Effector memory CD4-positive, alpha-beta T cell (primary cell): ENCODE measurements at places on chromosomes 12 and 14.

GRCh38 chr14:99728981-99729451, 44.9 kb downstream of the CYP46A1 start:
- no peak for DNase-seq

DNA sequence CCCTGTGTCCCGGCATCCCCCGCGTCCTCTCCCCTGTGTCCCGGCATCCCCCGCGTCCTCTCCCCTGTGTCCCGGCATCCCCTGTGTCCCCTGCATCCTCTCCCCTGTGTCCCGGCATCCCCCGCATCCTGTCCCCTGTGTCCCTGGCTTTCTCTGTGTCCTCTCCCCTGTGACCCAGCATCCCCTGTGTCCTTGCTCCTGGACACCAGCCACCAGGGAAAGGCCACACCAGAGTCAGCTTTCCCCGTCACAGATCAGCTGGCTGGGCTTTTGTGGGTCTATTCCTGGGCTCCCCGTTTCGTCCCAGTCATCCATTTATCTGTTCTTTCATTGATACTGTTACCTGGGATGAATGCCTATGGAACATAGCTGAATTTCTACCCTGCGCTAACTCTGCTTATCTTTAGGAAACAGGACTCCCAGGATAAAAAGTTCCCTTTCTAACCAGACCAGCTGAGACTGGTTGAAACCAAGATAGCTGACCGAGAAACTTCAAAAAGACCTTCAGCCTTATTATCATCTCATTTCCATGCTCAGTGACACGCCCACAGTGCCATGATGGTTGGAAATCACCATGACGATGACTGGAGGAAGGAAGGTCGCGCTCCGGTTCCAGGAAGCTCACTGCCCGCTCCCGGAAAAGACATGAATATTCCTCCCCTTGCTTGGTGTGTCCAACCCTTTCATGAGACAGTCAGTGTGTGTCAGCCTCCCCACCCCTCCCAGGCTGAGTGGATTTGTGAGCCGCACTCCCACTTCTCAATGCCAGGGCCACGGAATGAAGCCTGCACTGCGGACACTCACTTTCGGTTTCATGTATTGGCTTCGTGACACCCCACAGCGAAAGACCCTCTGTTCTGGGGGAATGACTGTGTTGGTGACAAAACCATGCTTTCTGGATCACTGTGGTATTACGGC, 276.4 kb upstream of the SFSWAP start:
- no peak for DNase-seq

- DNase-seq: no peak
Observed at GRCh38 chr14:81550001-81550637, 16.5 kb upstream of the SEL1L start.

- no peak for DNase-seq
Observed at GRCh38 chr12:124406043-124406442, 111.2 kb downstream of the RFLNA start.

GRCh38 chr14:55131370-55132137, 2.5 kb downstream of the LGALS3 start:
- no peak for DNase-seq

- no peak for DNase-seq
Observed at GRCh38 chr12:53592426-53592825, 33.8 kb downstream of the ATF7 start.

- DNase-seq: no peak
Observed at GRCh38 chr12:95216711-95217376, 423 bp downstream of the FGD6 start.

- no peak for DNase-seq
Observed at GRCh38 chr12:92400006-92400405, 254.4 kb upstream of the BTG1 start.

DNA sequence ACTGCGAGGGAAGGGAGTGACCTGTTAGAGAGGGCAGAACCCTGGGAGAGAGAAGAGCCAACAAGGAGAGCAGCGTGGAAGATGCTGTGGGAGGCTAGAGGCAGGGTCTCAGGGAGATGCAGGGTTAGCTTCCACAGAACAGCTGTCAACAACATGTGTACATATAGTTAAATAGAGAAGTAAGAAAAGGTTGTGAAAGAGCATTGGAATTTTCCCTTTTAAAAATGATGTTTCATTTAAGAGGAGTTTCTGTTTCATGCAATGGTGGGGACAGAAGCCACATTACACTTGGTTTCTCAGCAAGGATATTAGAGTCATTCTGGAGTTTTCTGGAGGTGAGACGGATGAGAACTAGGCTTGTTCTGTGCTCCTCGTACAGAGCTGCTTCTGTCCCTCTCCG, 23.8 kb upstream of the TBC1D30 start:
- DNase-seq: no peak

DNA sequence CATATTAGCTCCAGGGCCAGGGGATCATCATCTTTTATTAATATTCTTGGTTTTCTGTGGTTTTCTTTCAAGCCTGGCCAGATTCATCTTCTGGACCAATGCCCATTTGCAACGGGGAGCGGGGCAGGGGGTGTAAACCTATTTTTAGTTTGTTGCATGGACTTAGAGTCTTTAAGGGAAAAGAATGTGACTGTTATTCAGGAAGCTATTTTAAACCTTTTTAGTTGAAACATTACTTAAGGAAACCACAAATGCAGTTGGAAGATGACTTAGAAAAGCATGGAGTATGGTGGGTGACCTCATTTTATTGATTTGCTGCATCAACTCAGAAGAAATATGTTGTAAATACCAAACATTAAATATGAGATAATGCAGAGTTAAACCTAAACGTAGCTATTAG, 368.4 kb upstream of the E2F7 start:
- no peak for DNase-seq

DNA sequence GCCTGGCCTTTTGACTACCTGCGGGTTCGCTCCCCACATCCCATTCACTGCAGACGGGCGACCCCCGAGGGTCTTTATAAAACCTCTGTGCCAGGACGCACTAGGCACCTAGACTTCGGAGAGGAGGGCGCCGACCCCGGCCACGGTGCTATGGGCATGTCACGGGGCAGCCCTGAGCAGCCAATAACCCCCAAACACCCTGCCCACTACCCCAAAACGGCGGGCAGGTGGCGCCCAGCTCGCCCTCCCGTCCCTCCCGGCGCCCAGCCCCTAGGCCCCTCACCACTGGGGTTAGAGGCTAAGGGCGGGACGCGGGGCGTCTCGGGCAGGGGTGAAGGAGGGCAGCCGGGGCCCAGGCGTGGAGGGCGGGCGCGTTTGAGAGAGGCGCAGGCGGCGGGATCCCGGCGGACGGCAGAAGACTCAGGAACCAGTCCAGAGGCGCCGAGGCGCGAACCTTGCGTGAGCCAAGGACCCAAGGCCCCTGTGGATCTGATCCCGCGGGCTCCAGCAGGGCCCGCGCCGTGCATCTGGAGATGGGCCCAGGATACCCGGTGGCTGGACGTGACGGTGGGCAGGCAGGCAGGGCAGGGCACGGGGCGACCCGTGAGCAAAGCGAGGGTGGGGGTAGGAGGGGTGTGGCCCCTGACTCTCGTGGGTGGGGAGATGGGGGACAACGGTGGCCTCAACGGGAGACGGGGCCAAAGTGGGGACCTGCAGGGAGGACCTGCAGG, 11.1 kb downstream of the KRT85 start:
- DNase-seq: no peak

GRCh38 chr14:37284760-37285159, 87.0 kb downstream of the MIPOL1 start:
- no peak for DNase-seq

- no peak for DNase-seq
Observed at GRCh38 chr14:95562892-95563685, 28.2 kb downstream of the GLRX5 start.

DNA sequence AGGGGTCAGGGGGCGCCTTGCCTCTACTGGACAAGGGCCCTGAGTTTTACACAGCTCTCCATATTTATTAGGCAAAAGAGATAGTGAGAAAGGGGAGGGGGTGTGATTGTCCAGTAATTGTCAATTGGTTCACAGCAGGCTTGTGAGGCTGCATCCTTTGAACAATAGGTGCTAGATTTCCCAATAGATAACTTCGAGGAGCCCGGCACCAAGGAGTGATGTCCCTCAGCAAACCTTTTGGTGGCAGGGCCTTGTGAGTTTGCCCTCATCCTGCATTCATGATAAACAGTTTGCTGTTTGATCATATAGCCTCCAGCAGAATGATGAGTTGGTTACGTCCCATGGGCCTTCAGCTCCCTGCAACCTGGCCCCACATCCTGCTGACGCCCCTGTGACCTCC, 2.7 kb upstream of the PRIMA1 start:
- DNase-seq: no peak

GRCh38 chr12:24546661-24547060, 402.2 kb downstream of the BCAT1 start:
- DNase-seq: no peak

DNA sequence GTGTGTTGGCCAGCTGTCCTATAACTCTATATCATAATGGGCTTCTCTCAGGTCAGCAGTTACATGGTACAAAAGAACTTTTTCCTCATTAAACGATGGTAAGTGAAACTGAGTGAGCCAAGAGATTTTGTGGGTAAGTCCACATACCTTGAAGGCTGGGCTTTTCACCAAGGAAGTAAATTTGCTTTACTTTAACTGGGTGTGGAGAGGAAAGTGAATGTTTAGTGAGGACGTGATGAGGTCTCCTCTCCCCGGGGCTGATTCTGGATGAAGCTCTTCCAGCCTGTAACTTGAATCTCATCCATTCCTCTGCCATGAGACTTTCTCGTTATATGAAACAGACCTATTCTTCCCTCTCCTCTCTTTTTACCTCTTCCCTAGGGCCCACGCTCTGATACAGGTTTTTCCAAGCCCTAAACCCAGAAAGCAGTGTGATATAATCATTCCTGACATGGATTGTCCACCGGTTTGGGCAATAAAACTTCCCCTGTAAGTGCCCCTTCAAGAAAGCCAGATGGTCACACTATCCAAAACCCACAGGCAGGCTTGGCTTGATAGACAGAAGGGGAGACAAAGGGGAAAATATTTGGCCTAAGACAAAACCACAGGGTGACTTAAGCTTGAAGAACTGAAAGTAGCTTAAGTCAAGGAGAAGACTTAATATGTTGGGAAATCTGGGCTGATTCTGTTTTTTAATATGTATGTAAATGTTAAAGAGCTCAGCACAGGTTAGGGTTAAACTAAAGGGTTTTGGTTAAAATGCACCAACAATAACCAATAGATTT, 50.3 kb downstream of the CIT start:
- DNase-seq: no peak

GRCh38 chr12:122894193-122895121, 1.5 kb downstream of the VPS37B start:
- peak; percentile 13 for DNase-seq

DNA sequence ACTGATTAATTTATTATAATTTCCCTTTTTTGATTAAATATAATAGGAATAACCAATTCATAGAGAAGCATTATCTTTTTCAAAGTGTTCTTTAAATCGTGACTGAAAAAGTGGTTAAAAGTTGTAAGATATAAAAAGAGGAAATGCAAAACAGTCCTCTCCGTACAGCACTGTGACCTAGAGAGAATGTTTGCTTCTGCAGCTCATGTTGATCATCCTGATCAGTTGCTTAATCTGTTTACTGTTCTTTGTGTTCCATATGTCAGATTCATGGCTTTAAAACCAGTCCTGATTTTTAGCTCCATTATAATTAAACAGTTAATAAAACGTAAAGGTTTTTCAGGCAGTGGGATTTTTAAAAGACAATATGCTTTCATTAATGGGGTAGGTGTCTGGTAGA, 4.7 kb downstream of the TTC8 start:
- no peak for DNase-seq

GRCh38 chr14:102317564-102318248, 1.8 kb upstream of the ZNF839 start:
- no peak for DNase-seq

- DNase-seq: no peak
Observed at GRCh38 chr14:51963286-51963685, 26.1 kb upstream of the RTRAF start.

GRCh38 chr12:90245391-90245790, 536.8 kb upstream of the ATP2B1 start:
- no peak for DNase-seq

GRCh38 chr14:44036248-44036647, 470.8 kb downstream of the FSCB start:
- no peak for DNase-seq

GRCh38 chr14:56129933-56130332, 11.7 kb downstream of the PELI2 start:
- no peak for DNase-seq

GRCh38 chr12:101859664-101860607, 17.4 kb upstream of the DRAM1 start:
- no peak for DNase-seq

- no peak for DNase-seq
Observed at GRCh38 chr12:128745772-128746689, 77.7 kb downstream of the SLC15A4 start.

DNA sequence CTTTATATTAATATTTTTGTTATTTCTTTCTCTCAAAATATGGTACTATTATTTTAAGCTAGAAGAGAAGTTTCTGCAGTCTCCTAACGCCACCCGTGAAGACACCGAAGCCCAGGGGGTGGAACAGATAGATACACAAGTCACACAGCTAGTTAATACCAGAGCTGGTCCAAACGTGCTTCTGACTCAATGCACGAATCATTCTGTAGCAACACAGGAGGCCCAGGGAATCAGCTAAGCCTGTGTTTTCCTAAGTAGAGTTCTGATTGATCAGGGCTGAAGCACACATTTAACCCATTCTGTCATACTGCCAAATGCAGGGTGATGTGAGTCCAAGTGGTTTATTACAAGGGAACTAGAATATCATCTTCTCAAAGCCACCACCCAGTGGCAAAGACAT, 116.9 kb upstream of the PWP1 start:
- no peak for DNase-seq

- no peak for DNase-seq
Observed at GRCh38 chr14:62532181-62532580, 513.1 kb downstream of the KCNH5 start.

GRCh38 chr12:65977384-65977783, 153.1 kb downstream of the HMGA2 start:
- DNase-seq: no peak

DNA sequence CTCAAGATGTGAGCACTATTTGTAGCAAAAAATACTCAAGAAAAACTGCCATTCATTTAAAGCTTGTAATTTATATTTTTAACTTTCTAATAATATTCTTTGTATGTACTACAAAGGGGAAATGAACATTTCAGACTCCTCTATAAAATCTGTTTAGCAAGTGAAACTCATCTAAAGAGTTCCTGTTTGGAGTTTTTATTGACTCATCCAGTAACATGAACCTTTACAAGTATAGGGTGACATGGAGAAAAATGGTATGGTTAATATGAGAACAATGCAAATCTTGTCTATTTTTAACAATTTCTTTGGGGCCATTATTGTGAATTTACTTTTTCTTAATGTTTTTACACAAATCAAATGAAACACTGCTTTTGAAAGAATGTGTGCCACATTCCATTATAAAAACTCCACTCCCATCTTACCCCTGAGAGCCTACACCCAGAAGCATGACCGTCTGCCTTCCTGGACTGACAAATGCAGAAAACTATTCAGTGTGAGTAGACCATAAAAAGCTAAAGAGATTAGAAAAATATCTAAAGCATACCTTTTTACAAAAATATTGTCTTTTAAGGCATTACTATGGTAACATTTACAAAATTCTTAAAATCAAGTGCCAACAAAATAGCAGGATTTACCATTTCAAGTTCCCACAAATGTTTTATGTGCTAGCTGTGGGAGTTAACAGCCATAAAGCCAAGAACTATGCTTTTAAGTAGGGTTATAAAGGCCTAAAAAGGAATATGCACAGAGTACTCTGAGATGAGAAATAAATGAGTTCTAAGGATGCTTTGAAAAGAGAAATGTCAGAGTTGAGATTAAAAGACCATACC, 144.0 kb downstream of the ADAMTS20 start:
- DNase-seq: no peak
